Gastroesophageal sphincter (tissue), 4 donors: ENCODE measurements at places on chromosomes 6 and 20.
A peak's percentile ranks its signal among the peaks of the same experiment; 100 is the strongest.

- no peak for ATAC-seq
Measured at GRCh38 chr20:23449421-23449820, 3.3 kb downstream of the CST11 start.

DNA sequence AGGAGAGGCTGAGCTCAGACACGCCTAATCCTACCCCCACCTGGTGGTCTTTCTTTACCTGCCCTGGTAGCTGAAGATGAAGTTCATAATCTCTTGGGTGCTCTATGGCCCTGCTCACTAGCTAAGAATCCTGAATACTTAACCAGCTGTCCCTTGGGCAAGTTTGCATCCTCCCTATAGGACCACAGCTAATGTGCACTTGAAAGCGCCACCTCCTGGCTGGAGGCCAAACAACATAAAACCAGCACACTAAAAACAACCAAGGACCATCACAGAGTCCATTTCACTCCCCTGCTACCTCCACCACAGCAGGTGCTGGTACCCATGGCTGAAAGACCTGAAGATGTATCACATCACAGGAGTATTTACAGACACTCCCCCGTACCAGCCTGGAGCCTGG, 155.5 kb upstream of the SLC24A3 start:
- no peak for ATAC-seq

- no peak for ATAC-seq
Measured at GRCh38 chr20:48169650-48170225, 384.5 kb upstream of the SULF2 start.

DNA sequence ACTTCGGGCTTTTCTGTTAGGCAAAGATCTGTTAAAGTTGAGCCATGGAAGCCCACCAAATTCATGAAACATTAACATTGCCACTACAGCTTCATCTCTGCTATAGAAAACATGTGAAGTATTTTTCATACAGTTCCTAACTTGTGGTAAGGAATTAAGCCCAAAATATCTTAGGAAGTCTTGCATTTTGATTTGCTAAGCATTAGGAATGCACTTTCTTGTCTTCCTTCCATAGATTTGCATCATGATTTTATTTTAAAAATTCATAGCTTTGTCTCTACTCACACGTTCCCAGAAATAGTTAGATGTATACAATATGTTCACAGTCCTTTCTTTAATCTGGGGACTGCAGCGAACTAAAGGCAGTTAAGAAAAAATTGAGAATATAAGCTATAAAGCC, 325.6 kb downstream of the CENPW start:
- no peak for ATAC-seq

- ATAC-seq = peak; percentile 51
Measured at GRCh38 chr20:51800060-51800871, 2.1 kb downstream of the SALL4 start.

GRCh38 chr6:40947876-40948526, 91.0 kb downstream of the UNC5CL start:
- ATAC-seq = no peak

DNA sequence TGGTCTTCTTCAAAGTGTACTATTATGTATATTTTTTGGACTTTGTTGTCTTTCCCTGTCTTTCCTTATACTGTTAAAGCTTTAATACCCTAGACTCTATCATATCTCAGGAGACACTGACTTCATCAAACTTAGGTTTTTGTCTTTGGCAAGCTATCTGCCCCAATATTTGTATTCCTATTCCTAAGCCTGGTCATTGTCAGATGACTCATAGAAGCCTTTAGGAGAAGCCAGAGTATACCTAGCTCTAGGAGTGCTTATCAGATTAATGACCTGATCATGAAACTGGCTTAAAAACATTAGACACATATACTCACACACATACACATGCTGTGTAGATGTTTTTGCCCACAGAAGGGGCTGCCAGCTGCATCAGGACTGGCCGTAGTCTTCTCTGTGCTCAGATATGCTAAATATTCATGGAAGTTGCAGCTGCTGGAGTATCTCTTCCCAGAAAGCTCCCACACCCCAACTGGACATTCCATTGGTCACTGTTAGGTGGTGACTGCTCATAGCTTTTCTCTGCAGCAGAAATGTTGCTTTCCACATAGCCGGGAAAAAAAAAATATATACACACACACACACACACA, 102.0 kb downstream of the ANKS1A start:
- ATAC-seq = peak; percentile 26
